ENCODE measurements at places on chromosomes 3 and 15.

DNA sequence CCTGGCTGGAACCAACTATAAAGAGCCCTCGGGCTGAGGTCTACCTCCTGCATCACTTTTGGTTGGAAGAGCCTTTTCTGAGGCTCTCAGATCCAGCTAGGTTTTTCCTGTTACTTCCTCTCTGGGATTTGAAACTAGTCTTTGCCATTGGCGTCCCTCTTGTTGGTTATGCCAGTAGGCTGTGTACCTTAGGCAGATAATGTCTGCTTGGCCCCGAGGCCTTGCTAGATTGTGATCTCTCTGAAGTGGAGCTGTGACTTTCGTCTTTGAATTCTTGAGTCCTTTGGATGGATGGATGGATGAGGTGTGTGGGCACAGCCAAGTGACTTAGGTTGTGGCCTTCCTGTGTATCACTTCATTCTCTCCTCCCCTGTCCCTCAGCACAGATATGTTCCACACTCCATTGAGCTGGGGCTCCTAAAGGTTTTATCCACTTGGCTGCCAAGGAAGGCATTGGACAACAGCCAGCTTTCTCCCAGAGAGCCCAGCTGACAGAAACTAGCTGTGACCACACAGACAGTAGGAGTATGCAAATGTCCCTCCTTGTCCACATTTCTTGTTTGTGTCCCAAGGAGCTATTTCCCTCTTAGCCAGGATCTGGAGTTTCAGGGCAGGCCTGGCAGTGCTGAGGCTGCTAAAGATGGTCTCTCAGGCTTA is 7.9 kb upstream of the DNAJC17 start:
- DNase-seq, result peak; percentile 82

DNA sequence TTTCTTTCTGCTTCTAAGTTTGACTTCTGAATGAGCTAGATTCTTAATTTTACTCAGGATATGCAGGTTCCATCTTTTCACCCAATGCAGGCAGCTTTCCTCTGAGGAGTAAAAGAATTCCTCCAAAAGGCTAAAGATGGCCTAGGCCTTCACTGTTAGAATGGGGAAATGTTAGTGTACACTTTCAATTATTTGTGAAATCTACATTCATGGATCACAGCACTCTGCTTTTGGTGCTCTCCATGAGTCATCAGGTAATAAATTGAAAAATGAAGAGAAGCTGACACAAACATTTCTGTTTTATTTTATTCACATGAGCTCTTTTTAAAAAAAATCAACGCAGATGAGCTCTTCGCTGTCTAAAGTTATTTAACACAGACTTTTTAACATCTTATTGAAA is 502.5 kb upstream of the GOLIM4 start:
- DNase-seq, result peak; percentile 4

DNA sequence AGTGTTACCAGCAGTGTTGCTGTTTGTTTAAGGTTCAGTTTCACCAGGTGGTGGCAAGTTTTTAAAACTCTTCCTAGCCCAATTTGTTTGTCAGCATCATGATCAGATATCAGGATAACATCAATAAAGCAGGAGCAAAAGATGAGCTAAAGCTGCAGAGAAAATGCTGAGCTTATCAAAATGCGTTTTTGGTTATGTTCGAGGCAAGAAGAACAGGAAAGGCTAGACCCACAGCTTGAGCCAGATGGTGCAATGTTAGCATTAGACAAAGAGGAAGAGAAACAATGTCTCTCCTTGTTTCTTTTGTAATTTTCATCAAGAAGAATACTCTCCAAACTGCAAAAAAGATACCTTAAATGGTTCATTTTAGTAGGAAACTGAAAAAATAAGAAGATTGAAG is 66.2 kb downstream of the THRB start:
- no peak for DNase-seq

DNA sequence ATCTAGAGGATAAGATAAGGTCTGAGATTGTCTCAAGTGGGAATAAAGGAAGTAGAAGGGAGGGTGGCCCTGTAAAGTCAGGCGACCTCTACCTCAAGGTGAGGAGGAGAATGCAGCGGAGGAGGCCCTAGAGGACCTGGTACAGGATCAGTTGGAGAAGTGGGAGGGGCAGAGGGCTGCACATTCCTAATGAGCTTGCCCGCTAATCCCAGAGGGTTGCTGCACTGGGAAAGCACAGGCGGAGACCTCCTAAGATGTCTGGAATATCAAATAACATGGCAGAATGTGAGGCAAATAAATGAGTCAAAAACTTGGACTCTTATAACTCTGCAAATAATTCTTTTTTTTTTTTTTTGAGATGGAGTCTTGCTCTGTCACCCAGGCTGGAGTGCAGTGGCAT is 30.2 kb upstream of the VPS8 start:
- no peak for DNase-seq

DNA sequence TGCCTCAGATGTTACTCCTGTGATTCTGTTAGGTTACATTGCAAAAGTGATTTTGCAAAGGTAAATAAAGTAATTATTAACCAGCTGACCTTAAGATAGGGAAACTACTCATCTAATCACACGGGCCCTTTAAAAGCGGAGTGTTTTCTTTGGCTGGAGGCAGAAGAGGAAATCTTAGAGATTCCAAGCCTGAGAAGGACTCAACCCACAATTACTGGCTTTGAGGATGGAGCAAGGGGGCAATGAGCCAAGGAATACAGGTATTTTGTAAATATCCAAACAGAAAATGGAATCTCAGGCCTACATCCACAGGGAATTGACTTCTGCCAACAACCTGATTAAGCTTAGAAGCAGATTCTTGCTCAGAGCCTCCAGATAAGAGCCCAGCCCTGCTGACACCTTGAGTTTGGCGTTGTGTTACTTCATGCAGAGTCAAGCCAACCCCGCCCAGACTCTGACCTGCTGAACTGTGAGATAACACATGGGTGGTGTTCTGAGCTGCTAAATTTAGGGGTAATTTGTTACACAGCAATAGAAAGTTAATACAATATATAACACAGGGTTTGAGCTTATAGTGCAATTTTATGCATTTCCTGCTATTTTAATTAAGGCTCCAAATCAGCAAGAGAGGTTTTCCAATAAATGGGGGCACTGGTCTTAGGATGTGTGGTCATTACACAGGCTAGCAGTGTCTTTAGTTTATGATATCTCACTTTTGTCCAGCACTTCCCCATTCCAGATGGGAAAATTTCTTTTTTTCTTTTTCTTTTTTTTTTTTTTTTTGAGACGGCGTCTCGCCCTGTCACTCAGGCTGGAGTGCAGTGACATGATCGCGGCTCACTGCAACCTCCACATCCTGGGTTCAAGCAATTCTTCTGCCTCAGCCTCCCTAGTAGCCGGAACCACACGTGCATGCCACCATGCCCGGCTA is 19.5 kb downstream of the NFKBIZ start:
- peak; percentile 91 for DNase-seq

DNA sequence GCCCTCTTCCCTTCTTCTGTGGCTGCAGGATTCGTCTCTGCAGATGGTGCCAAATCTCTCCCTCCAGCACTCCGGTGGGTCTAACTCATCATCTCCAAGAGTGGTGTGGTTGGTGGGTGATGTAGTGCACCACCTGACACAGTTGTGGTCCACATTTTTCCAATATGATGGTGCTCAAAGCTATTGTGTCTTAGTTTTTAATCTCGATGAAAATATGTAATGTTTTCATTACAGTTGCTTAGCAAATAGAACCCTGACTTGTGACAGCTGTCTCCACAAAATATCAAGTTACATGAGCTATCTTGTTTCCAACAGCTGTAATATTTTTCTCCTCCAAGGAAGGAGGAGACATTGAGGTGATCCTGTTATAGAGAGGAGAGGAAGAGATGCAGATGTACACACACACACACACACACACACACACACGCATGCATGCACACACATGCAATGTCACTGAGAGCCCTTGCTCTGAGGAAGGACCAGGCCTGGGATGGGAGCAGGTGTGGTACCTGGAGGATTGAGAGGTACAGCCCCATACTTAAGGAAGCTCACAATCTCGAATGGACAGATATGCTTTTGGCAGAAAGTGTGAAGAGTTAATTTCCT is 15.7 kb upstream of the ESYT3 start:
- no peak for DNase-seq

DNA sequence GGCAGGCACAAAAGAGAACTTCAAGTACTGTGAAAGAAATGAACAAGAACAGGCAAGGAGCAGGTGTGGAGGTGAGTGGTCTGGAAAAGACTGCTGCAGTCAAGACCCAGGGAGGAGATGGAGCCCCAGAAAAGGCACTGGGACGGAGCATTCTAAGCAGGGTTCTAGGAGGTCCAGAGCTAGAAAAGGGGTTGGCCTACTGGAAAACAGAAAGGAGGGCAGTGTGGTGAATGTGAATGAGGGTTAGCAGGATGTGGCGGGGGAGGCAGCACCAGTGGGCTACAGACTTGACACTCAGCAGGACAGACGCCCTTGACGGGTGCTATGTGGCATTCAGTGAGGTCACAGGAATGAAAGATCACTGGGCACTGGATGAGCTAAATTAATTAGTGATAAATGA is 75.7 kb downstream of the SENP2 start:
- no peak for DNase-seq

GRCh38 chr15:57582090-57582489 is 9.6 kb upstream of the MYZAP start:
- no peak for DNase-seq

DNA sequence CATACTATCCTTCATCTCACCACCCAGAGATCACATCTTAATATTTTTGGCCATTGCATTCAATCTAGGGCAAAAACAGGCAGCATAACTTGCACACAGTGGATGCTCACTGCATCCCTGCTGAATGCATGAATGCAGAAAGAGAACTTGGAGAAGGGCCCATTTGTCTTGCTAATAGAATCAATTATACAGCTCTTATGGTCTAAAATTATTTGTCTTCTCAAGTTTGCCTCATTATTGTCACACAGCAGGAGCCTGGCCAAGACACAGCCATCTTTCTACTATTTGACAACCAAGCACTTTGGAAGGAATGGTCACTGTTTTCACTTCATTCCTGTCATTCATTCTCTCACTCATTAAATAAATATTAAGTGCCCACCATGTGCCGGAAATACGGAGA is 1.2 kb upstream of the ARHGEF26 start:
- no peak for DNase-seq

- DNase-seq, result no peak
Observed at GRCh38 chr15:60384053-60384452, 13.7 kb downstream of the ANXA2 start.

GRCh38 chr3:63824309-63824708 is 5.2 kb downstream of the C3orf49 start:
- DNase-seq, result no peak

DNA sequence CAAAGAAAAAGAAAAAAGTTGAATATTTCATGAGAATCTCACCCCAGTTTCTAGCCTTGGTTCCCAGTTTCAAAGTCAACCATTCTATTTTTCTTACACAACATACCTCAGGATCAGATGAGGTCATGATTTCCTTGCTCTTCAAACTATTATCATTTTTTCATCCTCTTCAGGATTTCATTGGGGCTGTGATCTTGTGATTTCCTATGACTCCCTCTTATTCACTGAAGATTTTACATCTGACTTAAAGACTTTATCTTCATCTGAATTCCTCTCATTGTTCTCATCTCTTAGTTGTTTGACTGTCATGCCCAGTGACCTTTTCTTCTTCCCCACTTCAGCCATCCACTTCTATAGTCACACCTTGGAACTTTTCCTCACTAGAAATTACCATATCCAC is 3.1 kb upstream of the C3orf33 start:
- peak; percentile 37 for DNase-seq

GRCh38 chr3:138945709-138946662 is 951 bp downstream of the FOXL2 start:
- DNase-seq, result peak; percentile 56

DNA sequence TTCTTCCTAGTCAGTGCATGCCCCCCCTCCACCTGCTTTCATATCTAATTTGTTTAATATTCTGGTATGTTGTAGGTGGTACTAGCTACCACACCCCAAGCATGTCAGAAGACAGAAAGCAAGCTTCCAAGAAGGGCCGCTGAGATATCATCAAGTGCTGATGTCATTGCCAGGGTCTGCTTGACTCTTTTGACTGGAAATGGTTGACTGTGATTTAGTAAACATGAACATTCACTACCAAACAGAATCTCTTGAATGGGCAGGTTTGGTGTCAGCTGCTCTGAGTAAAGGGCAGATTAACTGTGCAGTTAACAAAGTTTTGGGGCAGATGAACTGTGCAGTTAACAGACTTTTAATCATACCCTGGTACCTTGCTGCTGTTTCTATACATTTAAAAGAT is 244.2 kb upstream of the SATB1 start:
- no peak for DNase-seq

GRCh38 chr15:43922021-43922420 is 95.2 kb downstream of the WDR76 start:
- DNase-seq, result no peak

GRCh38 chr15:99121691-99122410 is 17.0 kb downstream of the SYNM start:
- no peak for DNase-seq

GRCh38 chr15:66072616-66073361 is 180.8 kb downstream of the MEGF11 start:
- DNase-seq, result no peak

DNA sequence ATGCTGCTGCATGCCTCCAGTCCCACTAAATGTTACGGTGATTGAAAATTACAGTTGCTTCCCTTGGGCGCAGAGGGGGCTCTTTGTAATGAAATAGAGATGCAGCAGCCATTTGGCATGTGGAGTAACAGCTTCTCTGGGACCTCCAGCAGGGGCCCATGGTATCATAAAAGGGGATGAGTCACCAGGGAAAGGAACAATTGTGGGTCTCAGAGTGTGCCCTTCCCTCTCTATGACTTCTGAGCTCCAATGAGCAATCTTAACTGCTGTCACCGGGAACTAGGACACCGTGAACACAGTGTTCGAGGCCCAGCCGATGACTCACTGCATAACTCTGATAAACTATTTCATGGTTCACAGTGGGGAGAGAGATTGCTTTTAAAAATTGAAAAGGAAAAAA is 164.8 kb upstream of the NUDT16 start:
- DNase-seq, result peak; percentile 95

- peak; percentile 71 for DNase-seq
Observed at GRCh38 chr15:64905119-64905831, 6.4 kb upstream of the ANKDD1A start.

GRCh38 chr15:50778086-50778485 is 12.6 kb upstream of the SPPL2A start:
- DNase-seq, result peak; percentile 55

- DNase-seq, result peak; percentile 55
Observed at GRCh38 chr3:64667138-64667537, 20.7 kb downstream of the ADAMTS9 start.

DNA sequence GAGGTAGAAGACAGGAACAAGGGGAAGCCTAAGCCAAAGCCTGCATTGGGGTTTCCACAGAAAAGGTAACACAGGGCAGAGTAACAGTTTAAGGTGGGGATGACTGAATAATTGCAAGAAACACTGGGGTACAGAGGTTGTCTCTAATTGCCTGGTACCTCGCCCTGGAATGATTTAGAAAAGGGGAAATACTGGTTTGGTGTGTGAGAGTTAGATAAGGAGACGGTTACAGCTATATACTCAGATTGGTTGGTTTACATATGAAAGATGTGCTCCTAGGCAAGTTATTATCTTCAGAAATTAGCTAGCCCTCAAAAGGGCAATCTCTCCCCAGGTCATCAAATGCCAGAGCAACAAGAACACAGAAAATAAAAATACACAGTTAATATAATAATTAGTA is 58.8 kb downstream of the SMARCC1 start:
- no peak for DNase-seq
